SIG-M5 (cell line): ENCODE measurements at places on chromosomes 1 and 21.

- no peak for DNase-seq
Observed at GRCh38 chr21:45920824-45921600, 60.6 kb upstream of the COL6A1 start.

DNA sequence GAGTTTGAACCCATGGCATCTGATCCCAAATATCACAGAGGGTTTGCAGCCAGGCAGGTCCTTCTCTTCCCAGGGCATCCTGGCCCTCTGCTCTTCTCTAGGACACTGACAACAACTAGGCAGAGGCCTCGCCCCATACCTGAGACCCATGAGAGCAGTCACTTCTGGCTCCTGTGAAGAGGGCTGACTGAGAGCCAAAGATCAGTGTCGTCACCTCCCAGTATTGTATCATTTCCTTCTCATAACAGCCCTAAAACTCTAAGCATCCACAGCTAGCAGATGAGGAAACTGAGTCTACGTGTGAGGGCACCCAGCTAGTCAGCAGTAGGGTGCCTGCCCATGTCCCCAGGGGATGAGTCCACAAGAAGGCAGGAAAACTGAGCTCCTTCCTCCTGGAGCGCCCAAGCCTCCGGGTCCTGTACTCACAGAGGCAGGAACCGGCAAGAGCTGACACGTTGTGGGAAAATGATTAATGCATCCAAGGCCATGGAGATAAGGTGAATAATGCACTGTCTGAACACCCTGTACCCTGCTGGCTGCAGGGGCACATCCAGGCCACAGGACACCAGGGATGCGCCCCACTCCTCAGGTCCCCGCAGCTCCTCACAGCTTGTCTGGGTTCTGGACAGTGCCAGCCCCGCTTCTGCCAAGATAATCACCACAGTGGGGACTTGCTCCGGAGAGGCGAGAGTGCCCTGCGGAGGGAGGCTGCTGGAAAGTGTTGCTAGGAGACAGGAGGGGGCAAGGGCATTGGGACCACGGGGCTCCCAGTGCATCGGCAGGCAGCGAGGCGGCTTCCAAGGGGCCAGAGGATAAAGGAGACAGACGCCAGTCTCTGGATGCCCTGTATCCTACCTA, 340.0 kb downstream of the NPHP4 start:
- no peak for DNase-seq

DNA sequence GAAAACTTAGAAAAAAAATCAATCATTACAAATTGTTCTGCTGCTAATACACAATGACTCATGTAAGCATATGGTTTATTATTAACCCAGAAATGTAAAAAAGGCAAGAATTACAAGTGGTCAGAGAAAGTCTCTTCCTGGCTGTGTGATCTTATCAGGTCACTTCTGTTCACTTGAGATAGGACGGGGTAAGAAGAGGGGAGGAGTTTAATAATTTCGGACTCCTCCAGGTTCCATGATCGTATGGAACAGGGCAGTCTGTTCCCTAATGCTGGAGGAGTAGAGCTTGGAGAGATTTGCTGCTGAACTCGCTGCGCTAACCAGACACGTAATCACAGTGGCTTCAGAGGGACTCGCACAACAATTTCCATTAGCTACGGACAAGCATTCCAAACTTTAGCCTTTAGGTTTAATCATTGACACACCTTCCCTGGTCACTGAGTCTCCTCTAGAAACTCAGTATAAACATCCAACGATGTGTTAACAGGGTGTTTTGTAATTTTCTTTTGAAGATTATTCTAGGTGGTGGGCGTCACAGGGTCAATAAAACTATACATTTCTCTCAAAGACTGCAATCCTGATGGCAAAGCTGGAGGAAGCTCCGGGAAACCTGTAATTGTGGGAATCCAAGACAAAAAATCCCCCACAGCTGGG, 1.3 kb downstream of the CRYZ start:
- no peak for DNase-seq

GRCh38 chr1:3423245-3423829, 31.1 kb upstream of the ARHGEF16 start:
- no peak for DNase-seq

DNA sequence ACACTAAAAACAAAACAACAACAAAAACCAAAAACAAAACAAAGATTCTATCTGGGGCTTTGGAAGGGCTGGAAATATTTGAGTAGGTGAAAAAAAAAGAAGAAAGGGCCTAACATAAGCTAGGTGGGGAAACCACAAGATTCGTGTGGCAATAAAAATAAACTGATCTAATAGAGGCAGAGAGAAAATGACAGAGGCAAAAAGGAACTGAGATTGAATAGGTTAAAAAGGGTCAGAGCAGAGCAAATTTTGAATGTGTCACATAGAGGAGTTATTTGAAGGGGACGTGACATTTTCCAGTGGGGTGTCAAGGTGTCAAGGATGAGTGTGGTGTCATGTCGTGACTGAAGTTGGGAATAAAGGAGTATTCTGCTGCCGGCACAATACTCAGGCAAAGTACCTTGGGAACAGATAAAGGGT, 65.2 kb upstream of the RALGPS2 start:
- DNase-seq = no peak

GRCh38 chr1:63634471-63634870, 41.3 kb downstream of the PGM1 start:
- no peak for DNase-seq

DNA sequence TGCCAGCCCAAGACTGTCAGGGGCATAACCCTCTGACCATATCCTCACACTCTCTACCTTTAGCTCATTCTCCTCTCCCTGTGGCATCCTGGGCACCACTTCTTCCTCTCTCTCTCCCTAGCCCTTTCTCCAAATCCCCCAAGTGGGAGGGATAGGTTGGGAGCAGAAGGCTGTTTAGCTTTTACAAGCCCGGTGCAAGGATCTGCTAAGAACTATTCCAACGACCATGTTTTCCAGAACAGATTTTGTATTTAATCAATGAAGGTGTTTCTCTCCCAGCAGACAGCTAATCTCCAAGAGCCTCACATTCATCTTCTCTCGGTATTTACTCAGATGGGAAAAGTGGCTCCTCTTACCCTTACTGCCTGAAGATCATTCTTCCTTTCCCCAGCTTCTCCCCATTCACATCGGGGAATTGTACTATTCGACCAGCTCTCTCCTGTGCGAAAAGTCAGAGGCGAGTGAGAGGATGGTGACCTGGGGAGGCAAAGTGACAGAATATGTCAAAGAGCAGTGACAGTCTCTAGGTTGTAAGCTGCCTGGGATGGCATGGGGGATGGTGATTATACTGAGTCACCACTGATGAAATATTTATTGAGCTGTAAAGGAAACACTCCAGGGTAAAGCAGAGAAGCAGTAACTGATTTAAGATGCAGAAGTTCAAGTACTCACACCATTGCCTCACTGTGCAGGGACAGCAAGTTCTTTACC, 47.0 kb upstream of the RBM15 start:
- no peak for DNase-seq
